ENCODE measurements at places on chromosomes 4 and X.

DNA sequence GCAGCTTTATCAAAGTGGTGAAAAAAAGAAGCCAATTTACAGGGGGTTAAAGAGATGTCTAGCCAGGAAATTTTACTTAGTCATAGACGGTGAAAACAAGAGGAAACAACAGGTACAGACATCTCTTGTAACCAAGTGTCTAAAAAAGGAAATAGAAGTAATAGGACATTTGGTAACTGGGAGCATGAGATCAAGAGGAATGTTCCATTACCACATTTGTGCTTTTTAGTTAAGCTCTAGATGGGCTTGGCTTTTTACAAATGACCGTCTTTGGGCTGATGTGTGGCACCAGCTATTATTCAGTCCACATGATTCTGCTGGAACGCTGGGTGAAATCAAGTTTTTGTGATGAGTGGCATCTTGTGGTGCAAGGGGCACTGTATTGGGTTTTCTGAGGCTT is 179.5 kb downstream of the SMIM20 start:
- DNase-seq = no peak

DNA sequence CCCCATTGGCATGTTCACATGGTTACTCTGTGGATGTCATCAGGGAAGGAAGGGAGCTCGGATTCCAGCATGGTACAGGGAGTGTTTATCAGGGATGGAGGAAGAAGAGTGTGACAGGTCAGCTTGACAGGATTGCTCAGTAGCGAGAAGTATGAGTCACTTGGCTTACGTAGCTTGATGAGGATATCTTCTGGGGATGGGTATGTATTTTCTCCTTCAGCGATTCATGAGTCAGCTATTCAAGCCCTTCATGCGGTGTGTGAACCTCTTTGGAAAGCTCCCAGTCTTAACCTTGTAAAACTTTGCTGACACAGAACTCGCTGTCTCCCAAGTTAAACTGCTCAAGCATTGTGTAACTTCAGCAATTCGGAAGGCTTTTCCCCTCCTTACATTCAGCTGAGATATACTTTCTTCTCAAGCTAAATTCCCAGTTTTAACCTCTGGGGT is 275.4 kb downstream of the ARHGAP10 start:
- DNase-seq = no peak

DNA sequence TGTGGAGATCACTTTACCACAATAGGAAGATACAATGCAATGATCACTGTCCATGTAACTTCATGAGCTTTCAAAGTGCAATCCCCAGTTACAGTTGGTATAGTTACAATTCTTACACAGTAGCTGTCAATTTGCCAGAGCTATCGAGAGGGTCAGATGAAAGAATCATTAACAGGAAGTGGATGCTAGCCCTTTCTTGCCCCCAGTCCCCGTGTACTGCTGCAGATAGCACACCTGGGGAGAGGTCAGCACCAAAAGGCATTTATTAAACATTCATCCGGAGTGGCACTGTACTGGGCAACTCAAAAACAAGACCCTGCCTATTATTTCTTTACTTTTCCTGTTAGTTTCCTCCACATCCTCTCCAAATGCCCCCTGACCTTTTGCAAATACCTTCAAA is 47.7 kb downstream of the SOD3 start:
- no peak for DNase-seq

DNA sequence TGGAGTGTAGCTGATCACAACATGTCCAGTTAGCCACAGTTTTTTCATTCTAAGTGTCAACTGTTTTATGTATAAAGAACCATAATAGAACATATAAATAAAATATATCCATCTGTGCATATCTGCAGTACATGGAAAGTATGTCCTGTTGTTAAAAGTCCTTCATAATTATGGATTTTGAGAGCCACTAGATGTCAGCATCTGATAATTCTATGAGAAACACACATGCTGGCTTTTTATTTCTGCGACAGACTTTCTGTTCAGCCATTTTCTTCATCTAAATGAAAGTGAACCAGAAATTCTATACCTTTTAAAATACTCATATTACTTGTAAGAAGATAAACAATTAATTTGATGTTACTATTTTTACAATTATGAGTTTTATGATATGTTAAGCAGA is 251.5 kb downstream of the GPM6A start:
- peak; percentile 13 for DNase-seq

GRCh38 chr4:94544811-94545210 is 93.1 kb downstream of the PDLIM5 start:
- DNase-seq = no peak

DNA sequence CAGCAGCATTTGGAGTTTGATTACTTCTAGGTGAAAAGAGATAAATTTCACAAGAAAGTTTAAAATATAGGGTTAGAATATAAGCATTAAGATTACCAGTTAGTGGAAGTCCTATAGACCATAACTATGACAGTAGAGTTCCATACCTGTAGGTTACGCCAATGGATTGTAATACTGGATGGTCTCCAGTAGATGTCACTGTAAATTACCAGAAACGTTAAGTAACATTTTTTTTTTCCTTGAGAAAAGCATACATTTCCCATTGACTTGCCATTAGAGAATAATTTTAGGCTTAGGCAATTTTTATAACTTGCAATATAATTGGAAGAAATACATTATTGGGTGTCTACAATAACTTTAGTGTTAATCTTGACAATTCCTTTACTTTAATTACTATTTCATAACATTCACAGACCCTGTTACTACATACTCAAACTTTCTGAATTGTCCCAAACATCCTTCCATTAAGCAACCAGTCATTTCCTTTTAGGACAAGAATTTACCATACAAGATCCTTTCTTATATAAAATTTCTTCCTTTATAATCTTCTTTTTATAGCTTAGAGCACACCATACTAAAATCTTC is 304.1 kb upstream of the TECRL start:
- peak; percentile 10 for DNase-seq

DNA sequence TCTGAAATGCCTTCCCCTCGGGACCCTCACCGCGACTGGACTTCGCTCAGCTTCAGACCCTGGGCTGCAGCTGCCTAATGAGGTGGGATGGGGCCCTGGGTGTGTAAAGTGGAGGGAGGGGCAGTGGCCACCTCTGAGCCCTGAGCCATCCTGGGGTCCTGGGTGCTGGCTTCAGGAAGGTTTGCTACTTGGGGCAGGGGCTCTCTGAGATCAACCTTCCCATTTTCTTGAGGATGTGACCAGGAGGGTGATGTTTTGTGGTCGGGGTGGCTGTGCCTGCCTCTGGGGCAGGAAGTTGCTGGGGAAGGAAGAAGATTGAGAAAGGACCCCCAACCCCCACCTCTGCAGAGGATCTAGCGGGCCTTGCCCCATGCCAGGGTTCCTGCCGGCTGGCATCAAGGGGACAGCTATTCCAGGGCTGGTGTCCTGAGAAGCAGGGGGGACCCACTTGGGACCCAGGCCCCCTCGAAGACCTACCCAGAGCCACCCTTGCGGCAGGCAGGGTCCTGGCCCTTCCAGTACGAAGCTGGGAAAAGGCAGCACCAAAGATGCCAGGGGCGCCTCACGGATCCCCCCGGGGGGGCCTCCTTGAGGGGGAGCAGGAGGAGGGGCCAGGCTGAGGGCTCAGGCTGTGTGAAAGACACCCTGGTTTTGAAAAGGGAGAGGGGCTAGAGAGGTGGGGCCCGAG is 6.5 kb downstream of the SH3BP2 start:
- DNase-seq = no peak

Data from GM13976 (cell line).